Ecto neural progenitor cell (in vitro differentiated cells): ENCODE measurements at places on chromosomes 12 and 14.

DNA sequence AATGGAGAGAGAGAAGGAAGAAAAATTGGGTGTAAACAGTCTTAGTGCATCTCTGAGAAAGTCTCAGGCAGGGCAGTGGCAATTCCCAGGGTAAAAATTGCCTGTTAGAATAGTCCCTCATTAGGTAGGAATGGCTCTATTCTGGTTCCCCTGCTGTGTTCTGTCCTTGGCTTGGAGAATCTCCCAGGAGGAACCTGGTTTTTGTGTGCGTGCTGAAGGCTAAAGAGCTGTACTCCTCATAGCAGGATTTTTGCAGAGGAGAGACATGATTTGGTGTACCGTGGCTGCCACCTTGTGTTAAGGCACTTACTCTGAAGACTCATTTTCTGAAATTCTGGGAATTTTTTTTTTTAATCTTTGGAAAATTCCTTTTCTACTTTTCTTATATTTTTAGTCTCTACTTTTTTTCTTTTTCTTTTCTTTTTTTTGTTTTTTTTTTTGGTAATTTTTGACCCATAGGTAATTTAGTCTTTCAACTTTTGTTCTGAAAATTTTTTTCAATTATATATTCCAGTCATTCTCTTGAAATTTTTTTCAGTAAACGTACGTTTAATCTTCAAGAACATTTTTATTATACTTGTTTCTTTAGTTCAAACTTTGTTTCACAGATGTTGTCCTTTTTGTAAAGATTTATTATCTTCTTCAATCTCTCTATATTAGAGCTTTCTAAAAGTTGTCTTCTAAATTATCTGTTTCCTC, 63.8 kb downstream of the FBXO33 start:
- DNase-seq: peak; percentile 67

DNA sequence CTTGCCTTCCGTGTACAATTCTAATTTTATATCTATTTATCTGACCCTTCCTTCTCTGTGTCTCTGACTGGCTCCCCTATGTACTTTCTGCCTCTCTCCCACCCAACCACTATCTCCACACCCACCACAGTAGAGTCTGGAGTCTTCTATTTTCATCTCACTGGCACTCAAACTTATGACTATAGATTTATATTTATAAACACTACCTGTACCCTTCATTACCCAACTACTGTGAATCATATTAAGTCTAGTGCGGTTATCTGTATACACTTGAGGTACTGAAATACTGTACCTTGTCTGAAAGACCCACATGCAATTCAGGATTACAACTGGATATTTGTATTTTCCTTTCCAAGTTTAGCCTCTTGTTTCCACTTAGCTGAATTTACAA, 36.1 kb downstream of the ATP2B1 start:
- DNase-seq: no peak

DNA sequence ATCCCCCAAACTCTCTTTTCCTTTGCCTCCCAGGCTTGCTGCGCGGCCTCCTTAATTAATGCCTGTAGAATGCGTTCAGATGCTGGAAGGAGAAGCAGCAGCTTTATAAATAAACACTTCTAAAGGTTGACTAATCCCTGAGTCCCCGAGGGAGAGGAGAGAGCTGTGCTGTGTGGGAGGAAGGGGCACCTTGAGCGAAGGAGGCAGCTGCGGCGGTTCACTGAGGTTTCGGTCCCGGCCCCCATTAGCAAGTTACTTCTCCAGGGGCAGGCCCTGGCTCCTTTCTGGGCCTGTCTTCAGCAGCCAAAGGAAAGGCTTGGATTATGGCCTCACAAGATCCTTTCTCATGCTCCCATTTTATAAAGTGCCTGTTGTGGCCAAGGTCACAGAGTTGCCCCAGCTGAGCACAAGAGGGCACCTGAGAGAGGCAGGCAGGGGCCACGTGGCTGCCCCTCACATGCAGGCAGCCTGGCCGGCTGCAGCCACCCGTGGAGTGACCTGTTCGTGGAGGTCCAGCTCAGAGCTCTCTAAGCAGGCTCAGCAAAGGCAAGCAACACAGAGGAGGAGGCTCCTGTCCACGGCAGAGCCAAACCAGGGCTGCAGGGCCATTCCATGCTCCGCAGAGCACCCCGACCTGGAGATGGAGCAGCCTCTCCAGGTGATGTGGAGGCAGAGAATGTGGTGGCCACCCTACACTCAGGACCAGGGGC, 15.0 kb upstream of the CACNA2D4 start:
- DNase-seq: peak; percentile 58

- no peak for DNase-seq
These were observed 21.8 kb downstream of the DERA start for GRCh38 chr12:15932971-15933370.

DNA sequence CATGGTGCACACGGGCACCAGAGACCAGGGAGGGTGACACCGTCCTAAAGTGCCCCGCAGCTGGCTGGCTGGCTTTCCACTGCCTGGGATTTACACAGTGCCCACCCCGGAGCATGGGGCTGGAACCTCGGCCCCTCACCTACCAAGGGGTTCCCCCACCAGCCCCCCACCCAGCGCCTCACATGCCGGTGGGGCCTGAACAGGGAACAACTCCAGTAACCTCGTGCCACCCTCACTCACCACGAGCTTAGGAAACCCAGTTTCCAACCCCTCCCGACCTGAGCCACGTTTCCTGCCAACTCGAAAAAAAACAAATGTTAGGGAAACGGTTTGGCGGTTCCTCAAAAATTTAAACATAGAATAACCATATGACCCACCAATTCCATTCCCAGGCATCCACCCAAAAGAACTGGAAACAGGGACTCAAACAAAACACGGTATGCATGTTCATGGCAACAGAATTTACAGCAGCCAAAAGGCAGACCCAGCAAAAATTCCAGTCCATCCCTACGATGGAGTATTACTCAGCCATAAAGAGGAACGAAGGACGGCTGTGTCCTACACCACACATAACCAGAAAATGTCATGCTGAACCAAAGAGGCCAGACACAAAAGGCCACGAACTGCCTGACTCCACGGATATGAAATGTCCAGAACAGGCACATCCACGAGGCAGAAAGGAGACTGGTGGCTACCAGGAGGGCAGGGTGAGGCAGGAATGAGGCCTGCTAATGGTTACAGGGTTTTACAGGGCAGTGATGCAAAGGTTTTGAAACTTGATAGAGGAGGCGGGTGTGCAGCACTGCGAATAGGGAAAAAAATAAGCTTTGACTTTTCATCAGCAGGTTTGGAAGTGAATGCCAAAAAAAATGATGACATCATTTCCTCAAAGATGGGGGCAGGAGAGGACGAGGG, 68.9 kb downstream of the NCOR2 start:
- DNase-seq: no peak

GRCh38 chr12:117360222-117360550, 1.2 kb downstream of the NOS1 start:
- peak; percentile 60 for DNase-seq

- no peak for DNase-seq
These were observed 41.3 kb downstream of the CCNK start for GRCh38 chr14:99522457-99522891.

- DNase-seq: no peak
These were observed 28.2 kb upstream of the PEX5 start for GRCh38 chr12:7161327-7161726.

GRCh38 chr14:72237722-72238666, 305.8 kb downstream of the RGS6 start:
- DNase-seq: no peak

GRCh38 chr12:115049614-115050013, 365.6 kb upstream of the TBX3 start:
- no peak for DNase-seq

DNA sequence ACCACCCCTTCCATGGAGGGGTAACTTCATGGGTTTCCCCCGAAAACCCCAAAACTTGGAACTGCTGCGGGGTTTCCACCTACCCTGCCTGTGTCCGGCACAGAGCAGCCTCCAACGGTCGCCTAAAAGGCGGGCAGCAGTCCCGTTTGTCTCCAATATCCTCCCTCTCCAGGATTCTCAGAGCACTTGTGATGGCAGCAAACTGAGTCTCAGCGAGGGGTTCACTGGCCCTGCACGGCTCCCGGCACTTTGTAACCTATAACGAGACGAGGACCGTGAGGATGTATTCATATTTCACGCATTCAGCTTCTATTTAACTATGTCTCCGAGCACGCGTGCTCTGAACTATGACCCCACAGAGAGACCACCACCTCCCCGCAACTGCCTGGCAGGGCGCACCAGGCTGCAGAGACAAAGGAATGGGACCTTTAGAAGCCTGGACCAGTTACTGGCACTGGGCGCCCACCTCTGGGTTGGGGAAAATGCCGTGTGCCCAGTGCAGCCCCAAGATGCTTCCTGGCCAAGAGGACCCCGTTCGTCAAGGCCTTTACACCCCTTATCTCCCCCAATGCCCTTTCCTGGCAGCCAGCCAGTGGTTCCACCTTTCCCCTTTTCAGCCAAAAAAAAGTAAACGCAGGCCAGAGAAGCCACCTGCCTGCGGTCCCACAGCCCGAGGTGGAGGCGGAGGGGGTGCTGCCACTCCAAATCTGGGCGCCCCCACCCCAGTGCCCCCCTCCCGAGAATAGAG, 173.1 kb upstream of the RTL1 start:
- peak; percentile 34 for DNase-seq

DNA sequence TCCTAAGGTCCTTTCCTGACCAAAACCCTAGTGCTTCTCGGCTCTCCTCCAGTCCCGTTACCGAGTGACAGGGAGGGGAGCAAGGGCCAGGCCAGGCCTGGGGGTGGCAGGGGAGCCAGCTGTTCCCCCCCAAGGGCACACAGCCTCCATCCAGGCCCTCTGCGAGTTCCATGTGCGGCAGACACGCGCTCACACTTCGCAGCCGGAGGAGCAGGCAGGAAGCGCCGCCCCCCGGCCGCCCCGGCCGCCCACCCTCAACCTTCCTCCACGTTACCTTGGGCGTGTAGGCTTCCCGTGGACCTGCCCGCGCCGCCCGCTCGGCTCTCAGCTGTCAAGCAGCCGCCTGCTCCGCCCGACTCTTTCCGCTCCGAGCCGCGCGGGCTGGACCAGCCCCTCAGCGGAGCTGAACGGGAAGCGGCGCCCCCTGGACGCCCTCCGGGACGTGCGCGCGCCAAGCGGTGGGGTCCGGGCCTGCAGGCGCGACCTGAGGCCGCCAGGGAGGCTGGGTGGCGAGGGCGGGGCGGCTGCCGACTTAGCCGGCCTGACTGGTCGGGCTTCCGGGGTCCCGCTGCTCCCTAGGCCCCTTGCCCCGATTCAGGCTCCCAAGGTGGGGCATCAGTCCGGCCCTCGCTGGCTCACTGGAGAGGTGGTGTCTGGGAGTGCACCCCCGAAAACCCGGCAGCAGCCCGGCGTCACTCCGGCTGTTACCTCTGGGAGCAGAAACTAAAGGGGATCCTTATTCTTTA, at the start of gene CRACR2A:
CRACR2A (minus strand) TSS at position 369 of the 746 bp plus-strand sequence. CDS start 56,110 bp downstream, outside the sequence.
- DNase-seq: peak; percentile 92

- DNase-seq: no peak
These were observed 144.0 kb upstream of the PLEKHG7 start for GRCh38 chr12:92558806-92559205.

DNA sequence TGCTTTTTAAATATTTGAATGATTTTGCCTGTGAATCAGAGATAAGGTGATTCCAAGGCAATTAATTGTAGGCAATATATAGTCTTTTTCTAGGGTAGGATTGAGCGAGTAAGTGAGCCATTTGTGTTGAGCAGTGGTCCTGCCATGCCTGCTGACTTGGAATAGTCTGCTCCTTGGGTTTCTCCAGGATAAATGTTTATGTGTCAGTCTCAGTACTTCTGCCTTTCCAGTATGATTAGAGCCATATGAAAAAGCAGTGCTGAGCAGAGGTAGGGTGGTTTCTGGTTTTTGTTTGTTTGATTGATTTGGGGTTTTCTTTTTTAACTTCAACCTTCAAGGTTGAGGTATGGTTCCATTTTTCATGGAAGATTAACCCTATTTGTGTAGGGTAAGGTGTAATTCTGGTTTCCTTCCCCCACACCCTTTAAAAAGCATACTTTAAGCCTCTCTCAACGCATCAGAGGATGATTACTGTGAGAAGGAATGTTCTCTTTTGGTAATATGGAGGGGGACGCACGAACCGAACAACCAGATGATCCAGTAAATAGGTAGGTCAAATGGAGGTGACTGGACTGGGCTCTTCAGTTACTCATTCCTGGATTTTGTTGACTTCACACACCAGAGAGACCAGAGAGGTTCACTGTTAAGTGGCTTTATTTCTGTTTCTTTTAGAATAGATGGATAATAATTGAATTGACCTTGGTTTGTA, 22.7 kb downstream of the FRMD6 start:
- no peak for DNase-seq

DNA sequence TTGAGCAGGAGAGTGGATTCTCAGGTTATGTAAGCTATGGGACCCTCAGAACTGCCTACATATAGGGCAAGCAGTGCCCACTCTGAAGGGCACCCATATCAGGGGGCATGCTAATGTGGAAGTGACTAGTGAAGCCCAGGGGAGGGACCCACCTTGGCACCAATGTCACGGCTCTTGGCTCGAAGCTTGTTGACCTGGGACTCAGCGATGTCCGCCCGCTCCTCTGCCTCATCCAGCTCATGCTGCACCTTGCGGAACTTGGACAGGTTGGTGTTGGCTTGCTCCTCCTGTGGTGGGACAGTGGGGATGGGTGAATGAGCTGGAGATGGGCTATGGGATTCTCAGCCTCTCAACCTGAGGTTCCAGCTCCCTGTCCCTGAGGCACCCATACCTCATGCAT, 5.4 kb downstream of the CMTM5 start:
- no peak for DNase-seq

DNA sequence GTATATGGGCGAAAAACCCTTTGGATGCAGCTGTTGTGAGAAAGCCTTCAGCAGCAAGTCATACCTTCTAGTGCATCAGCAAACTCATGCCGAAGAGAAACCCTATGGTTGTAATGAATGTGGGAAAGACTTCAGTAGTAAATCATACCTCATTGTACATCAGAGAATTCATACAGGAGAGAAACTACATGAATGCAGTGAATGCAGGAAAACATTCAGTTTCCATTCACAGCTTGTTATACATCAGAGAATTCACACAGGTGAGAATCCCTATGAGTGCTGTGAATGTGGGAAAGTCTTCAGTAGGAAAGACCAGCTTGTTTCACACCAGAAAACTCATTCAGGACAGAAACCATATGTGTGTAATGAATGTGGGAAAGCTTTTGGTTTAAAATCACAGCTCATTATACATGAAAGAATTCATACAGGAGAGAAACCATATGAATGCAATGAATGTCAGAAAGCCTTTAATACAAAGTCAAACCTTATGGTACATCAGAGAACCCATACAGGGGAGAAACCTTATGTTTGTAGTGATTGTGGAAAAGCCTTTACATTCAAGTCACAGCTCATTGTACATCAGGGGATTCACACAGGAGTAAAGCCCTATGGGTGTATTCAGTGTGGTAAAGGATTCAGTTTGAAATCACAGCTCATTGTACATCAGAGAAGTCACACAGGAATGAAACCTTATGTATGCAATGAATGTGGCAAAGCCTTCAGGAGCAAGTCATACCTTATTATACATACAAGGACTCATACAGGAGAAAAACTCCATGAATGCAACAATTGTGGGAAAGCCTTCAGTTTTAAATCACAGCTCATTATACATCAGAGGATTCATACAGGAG, 21.4 kb downstream of the ZNF268 start:
- no peak for DNase-seq

GRCh38 chr14:61876362-61877034, 114.3 kb downstream of the SNAPC1 start:
- no peak for DNase-seq
